ENCODE measurements at places on chromosomes 1 and 21.

DNA sequence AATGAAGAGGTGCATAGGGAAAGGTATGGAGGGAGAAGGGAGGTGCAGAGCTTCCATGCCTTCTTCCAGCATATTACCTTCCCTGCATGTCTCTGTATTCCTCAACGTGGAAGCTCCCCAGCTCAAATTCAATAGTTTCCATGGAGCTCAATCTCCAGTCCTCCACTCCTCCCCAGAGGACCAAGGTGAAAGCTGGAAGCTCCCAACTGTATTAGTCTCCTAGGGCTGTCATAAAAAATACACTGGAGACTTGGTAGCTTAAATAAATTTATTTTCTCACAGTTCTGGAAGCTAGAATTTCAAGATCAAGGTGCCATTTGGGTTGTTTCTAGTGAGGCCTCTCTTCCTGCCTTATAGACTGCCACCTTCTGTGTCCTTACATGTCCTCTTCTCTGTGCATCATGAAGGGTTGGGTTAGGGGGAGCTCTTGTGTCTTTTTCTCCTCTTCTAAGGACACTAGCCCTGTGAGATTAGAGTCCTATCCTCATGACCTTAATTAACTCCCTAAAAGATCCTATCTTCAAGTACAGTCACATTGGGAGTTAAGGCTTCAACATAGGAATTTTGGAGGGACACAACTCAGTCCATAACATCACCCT, 21.9 kb upstream of the RABGGTB start:
- no peak for DNase-seq

DNA sequence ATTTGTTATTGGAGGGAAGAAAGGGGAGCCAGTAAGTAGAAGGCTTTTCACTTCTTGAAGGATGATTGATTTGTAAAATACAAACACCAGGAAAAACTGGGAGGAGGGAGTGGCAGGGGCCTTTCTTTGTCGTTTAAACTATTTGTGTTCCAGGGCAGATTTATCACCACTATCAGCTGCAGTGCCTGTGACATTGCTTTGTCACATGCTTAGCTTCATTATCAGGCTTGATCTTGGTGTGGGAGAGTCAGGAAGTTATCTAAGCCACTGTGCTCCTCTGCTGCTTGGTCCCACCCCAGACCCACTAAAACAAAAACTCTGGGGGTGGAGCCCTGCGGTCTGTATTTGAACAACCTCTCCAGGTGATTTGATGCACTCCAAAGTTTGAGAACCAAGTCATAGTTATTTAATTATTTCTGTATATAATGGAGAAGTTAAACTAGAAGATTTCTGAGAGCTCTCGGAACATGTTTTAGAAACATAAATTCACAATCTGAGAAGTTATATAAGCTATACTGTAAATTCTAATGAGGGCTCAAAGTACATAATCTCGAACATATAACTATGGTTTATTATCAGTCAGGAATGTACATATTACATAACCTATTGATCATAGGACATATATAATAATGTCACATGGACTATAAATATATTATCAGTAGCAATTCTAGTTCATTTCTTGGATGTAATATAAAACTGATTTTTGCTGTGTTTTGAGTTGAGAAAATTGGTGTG, 87.9 kb downstream of the CDC14A start:
- DNase-seq, result no peak

DNA sequence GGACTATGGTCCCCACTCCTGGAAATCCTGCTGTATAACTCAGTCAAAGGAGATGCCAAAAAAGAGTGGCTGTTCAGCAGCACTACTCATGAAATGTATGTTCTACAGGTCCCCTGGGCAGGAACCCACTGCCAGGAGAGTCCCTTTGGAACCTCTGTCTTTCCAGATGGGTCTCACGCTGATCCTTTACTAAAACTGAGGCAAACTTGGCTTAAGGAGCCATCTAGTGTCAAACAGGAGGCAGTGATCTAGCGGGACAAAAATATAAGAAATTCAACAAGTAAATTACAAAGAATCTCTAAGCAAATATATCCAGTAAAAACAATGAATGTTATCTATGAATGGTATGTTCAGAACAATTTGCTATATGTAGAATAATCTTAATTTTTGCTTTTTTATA, 80.5 kb upstream of the PRMT6 start:
- DNase-seq, result no peak

DNA sequence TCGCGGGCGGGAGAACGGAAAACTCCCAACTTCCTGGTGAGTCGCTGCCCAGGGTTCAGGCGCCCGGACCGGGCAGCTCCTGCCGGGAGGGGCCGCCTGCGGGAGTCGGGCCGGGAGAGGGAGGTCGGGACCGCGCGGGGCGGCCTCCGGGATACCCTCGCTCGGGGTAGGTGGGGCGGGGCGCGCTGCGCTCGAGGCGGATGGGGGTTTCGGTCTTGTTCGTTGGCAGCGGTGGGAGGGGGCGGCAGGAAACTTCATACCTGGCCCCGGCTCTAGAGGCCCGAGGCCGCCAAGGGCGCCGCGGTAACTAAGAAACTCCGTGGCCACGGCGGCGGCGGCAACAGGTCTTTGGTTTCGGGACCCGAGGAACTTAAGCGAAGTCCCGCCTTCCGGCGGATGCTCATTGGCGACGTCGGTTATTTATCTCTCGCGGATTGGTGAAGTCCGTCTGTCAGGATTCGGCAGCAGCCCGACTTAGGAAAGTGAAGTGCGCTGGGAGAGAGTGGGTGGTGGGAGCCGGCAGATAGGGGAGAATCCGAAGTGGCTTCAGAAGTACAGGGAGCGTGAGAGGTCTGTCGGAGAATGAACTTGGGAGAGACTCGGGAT, 546 bp downstream of the NEK7 start:
- peak; percentile 95 for DNase-seq

DNA sequence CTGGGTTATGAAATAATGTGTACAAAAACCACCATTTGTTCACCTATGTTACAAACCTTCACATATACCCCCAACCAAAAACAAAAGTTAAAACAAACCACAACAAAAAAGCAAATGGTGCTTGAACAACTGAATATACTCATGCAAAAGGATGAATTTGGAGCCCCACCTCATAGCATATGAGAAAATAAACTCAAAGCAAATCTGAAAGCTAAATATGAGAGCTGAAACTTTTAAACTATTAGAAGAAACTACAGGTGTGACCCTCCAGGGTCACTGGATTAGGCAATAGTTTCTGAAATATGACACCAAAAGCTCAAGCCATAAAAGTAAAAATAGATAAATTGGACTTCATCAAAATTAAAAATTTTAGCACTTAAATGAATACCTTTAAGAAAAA, 215.5 kb upstream of the CHRM3 start:
- DNase-seq, result no peak

DNA sequence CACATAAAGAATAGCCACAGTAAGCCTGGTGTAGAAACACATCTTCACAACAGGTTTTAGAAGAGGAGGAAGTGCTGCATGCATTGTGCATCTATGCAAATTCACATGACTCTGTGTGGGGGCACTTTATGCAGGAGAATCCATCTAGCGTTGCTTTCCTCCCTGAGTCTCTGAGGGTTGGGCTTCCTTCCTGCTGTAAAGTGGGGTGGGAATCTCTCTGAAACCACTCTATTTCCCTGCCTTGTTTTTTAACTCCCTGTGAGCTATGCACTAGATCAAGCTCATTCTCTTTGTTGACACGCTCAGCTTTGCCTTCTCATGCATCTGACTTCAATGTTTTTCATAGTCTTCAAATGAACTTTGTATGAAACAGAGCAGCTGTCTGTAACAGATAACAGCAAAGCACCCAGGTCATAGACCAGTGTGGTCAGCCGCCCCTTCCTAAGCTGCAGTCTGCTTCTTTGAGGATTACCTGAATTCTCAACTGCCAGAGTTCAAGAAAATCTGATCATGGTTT, 102.7 kb upstream of the DPH5 start:
- DNase-seq, result no peak

GRCh38 chr1:234507626-234508387, 28.8 kb upstream of the TARBP1 start:
- DNase-seq, result no peak

DNA sequence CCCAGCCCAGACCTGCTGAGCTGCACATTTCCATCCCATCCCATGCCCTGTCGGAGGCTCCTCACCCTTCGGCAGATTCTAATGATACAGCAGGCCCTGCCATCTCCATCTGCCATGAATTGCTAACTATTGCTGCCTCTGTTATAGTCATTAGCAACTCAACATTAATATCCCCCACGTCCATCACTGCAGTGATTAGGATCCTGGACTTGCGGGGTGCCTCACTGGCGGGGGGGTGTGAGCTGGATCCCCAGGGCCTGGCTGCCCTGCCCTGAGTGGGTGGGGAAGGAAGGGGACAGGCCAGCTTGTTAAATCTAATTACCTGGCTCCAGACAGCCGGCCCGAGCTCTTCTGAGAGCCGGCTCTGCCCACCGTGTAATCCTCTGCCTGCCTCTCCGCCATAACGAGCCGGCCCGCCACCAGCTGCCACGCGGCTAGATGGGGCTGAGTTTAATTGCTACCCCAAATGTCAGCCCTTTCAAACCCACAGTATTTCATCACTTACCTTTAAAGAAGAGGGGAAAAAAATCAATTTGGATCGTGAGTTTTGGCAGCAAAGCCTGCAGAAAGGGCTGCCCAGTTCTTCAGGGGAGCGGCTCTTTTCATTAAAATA, 227.3 kb upstream of the CSF3R start:
- DNase-seq, result no peak

DNA sequence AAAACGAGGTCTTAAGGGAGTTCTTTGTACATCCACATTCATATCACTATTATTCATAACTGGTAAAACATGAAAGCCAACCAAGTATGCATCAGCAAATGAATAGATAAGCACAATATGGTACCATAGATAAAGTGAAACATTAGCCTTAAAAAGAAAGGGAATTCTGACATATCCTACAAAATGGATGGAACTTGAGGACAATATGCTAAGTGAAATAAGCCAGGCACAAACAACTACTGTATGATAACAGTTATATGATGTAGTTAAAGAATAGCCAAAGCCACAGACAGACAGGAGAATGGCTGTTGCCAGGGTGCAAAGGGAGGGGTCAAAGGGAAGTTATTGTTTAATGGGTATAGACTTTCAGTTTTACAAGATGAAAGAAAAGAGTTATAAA, 148.9 kb downstream of the EIF4G3 start:
- no peak for DNase-seq

DNA sequence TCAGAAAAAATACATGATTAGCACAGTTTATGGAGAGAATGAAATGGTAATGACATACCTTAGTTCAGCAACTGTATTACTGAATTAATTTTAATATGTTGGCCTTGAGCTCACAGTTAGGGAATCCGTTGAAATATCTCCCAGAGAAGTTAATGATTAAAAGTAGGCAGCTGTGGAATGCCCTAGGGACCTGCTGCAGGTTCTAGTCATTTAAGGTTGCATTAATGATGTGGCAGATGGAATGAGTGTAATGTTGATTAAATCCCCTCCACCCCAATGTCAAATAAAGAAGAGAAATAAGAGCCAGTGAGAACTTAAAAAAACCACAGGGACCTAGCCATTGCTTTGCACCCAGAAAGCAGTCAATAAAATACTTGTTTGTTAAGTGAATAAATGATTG, 40.3 kb upstream of the TRIM45 start:
- DNase-seq, result no peak

DNA sequence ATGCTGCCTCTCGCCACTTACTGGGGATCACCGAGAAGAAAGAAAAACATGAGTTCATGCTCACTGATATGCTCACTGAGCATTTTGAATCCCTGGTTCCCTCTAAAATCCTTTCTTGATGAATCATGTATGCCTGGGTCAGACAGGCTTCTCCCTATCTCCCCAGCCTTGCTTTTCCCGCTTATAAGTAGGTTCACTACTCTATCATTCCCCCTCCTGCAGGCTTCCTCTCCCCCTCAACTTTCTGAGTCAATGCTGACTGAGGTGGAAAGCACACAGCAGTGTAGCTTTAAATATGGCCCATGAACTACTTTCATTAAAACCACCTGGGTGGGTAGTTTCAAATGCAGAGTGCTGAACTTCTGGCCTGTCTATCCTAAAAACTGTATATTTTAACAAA, 41.7 kb downstream of the FMO4 start:
- DNase-seq, result no peak

GRCh38 chr21:28397040-28397439, 595.6 kb downstream of the LTN1 start:
- no peak for DNase-seq

GRCh38 chr1:208540724-208541123, 296.5 kb upstream of the PLXNA2 start:
- DNase-seq, result no peak

DNA sequence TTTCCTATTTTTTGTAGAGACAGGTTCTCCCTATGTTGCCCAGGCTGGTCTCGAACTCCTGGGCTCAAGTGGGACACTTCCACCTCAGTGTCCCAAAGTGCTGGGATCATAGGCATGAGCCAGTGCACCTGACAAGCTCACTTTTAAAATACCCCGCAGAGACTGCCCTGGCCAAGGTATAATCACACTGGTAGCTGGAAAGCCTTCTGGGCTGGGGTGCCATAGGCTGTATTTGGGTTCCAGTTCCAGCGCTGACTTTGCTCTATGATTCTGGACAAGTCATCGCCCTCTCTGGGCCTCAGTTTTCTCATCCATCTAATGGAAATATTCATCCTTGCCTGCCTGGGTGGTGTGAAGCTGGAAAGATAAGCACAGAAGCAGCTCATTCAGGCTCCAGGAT, 10.4 kb downstream of the LDLRAD1 start:
- DNase-seq, result peak; percentile 33

- no peak for DNase-seq
These were observed 89.4 kb upstream of the PTBP2 start for GRCh38 chr1:96632045-96632664.

DNA sequence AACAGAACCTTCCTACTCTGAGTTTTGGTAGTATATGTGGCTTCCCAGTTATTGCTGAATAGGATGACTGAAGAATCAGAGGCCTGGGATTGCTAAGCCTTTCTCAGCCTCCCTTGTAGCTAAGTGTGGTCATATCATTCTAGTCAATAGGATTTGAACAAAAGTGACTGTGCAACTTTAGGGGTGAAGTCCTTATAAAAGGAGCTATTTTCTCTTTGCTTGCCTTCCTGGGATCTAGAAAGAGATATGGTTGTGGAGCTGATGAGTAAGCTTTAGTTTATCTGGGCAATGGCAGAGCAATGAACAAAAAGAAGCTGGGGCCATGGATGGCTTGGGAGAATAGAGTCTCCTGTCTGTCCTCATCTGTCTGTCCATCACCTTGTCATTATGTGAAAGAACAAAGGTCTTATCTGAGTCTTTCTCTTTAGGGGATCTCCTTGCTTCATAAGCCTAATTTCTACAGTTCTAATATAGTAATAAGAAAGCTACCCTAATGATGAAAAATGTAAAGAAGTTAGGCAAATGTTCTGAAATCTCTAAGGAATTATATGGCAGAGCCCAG, 91.5 kb downstream of the TENT5C start:
- DNase-seq, result no peak

DNA sequence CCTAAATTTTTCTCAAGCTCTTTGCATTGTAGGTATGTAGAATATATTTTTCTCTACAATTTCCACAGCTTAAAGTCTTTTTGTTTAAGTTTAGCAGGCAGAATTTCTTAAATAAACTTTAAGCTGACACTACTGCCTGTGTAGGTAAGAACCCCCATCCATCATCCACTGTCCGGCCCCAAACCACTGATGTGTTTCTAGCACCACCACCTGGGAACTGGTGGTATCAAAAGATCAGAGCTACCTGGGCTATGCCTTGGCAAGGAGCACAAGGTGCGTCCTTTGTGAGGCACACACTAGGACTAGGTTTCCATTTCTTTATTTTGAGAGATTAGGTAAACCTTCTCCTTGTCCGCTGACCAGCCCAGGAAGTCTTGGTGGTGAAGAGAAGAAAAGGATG, 10.5 kb upstream of the LELP1 start:
- no peak for DNase-seq

GRCh38 chr1:185328255-185328654, 11.2 kb upstream of the IVNS1ABP start:
- no peak for DNase-seq
